RKO (cell line): ENCODE measurements at places on chromosomes 1 and 21.
A peak's percentile ranks its signal among the peaks of the same experiment; 100 is the strongest.

DNA sequence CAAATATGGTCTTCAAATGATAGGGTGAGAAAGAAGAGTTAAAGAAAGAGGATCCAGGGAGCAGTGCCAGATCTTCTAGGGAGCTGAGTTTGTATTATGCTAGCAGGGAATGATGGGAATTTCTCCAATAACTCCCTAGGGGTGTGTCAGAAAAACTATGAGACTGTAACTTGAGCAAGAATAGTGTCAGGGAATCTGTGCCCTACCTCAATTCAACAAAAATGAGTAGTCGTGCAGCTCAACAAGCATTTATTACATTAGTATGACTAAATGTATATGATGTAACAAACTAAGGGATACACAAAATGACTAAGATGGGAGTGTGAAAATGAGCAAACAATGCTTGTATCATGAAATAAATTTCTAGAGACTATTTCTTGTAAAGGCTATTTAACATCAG lies 24.2 kb downstream of the SPAG17 start:
- peak; percentile 14 for DNase-seq

DNA sequence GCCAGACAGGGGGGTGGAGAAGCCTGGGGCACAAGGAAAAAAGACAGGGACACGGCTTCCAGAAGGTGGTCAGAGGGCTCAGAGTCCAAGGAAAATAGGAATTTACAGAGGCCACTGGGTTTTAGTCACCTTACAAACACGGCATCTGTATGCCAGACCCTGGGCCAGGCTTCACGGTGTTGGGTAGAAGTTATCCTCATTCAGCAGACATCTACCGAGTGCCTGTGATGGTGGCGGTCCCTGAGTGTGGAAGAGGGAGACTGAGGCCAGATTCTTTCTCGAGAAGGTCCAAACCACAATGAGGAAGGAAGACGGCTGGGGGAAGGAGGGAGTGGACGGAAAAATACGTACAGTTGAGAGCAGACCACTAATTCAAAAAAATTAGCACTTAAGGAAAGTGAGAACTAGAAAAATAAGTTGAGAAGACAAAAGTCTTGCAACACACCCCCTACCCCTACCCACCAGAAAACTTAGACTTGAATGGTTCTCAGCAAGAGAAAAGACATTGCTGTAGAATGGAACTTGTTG lies 864 bp upstream of the BTG2 start:
- no peak for DNase-seq

DNA sequence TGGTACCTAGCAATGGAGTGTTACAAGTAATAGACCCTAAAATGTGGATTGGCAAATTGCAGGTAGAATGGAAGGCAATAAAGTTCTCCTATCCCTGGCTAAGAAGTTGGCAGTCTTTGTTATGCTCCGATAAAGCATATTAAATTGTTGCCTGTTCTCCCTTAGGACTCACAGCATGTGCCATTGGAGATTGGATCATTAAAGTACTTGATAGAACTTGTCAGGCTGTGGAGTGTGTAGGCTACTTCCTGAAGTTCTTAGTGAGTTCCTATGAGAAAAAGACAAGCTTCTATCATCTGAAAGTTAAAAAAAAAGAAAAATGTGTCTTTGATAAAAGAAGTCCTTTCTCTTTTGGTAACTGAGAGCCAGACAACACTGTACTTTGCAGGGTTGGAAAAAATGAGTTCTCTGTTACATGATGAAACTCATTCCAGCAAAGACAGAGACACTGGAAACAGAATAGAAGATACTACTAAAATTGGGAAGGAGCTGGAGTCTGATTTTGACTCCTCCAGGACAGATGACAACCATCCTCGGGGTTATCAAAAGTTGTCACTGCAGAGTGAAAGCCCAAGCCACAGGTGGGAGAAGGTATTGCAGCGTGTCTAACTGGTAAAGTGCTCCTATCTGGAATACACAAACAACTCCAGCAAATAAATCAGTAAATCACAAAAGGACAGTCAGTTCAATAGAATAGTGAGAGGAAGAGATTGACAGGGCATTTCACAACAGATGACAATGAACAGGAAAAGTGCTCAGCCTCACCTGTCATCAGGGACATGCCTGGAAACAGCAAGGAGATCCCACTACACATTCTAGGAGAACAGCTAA lies 87.5 kb upstream of the WDR26 start:
- no peak for DNase-seq

DNA sequence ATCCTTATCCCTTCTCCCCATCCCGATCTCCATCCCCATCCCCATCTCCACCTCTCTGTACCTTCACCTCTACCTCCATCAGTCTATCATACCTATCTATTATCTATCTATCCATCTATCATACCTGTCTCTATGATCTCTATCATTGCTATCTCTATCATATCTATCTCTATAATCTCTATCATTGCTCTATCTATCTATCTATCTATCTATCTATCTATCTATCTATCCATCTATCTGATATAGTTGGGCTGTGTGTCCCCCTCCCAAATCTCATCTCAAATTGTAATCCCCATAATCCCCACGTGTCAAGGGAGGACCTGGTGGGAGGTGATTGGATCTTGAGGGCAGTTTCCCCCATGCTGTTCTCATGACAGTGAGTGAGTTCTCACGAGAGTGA lies 97.9 kb upstream of the PAXBP1 start:
- no peak for DNase-seq

- DNase-seq = no peak
Measured at GRCh38 chr1:231355171-231355570, 17.1 kb downstream of the SPRTN start.

GRCh38 chr1:41381692-41382479 lies 20.7 kb downstream of the FOXO6 start:
- DNase-seq = peak; percentile 63

GRCh38 chr1:224132901-224133300 lies 19.0 kb downstream of the FBXO28 start:
- DNase-seq = no peak

DNA sequence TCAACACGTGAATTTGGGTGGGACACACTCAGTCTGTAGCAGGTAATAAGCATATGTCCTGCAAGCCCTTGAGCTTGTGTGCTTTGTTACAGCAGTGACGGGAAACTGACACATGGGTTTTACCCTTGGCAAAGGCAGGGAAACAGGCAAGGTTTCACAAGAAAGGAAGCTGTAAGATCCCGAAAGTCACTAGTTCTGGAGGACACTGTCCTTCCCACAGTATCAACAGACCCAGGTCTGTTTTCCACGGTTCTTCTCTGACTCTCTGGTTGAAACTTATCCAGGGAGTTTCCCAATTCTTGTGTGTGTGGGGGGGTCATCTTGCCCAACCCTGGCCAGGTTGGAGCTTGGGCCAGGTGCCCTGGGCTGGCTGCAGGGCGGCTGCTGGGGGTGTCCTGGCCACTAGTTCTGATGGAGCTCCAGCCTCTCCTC lies 29.3 kb upstream of the ZBTB21 start:
- DNase-seq = no peak

DNA sequence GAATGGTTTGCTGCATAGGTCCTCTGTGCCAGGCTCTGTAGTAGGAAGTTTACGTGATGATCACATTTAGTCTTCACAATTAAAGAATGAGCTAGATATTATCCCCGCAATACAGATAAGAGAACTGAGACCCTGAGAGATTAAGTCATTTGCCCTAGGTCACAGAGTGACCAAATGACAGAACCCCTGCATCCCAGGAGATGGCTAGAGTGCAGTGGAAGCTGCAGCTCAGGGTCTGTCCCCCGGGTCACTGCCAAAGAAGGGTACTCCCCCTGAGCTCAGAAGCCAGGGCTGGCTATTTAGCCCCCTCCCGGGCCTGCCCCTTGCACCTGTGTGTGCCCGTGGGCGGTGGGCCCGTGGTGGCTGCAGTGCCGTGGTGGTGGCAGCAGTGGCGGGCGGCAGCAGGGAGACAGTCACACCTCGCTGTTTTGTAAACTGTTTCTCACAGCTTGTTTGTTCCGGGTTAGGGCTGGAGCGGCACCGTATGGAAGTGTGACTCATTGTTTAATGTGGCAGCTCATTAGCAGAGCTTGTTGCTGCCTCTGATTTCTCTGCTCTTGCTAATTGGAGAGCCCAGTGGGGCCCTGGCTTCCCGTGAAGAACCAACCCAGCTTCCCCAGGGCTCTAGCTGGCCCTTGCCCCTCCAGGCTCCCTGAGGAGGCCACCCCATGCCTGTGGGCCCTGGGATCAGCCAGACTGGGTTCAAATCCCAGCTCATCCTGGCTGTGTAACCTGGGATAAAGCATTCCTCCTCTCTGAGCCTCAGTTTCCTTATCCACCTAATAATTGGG lies 19.3 kb upstream of the FOXO6 start:
- peak; percentile 82 for DNase-seq

DNA sequence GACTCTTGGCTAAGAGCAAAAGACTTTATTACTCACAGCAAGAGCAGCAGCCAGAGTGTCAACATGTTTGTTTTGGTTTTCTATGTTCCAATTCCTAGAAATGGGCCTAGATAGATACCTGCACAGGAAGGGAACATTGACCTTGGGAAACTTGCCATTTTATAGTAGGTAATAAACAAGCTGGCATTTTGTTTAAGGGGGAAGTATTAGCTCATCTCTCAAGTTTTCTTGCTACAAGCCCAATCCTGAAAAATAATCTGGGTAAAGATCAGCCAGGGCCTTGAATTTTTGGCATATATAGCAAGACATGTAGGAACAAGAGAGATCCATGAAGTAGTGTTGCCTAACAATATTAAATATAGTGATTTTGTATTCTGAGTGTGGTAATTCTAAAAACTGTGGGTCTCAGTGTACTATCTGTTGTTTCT lies 51.4 kb upstream of the RGL1 start:
- DNase-seq = no peak
